ENCODE measurements at places on chromosomes 13 and 19.

GRCh38 chr19:28425046-28425931 is 787.7 kb downstream of the UQCRFS1 start:
- no peak for DNase-seq

DNA sequence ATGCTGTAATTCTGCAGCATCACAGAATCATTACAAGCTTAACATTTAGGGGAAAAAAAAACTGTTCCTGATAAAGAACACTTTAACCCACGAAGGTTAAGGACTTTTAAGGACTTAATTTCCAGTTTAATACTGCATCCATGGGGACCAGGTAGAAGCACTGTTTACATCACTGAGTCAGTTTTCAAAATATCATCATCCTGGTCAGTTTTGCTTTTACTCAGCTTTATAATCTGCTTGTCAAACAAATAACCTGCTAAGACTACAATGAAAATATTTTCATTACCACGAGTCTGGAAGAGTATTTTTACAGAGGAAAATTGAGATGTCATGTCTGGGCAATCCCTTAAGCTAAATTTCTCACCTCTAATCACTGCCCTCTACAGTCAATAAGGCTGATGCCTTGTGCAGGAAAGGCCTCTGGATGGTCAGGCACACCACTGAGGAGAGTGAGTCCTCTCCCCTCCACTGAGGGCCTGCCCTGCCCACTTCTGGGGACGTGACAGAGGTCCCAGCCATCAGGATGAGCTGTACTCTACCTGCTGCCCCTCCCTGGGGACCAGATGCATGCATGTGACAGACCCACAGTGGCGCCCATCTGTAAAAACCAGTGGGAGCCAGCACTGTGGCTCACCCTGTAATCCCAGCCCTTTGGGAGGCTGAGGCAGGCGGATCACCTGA is 31.0 kb downstream of the FOXO1 start:
- no peak for DNase-seq

- no peak for DNase-seq
These were observed 9.5 kb upstream of the TYK2 start for GRCh38 chr19:10389863-10390262.

- no peak for DNase-seq
These were observed 177.1 kb downstream of the PCCA start for GRCh38 chr13:100266026-100266425.

All from KG1 (cell line).